Esophagus squamous epithelium (tissue), 5 donors: ENCODE measurements at places on chromosomes 11 and 22.

- DNase-seq, result no peak
Measured at GRCh38 chr22:47995718-47996117, 1233.3 kb downstream of the TBC1D22A start.

GRCh38 chr11:16292167-16292859 is 64.0 kb downstream of the SOX6 start:
- DNase-seq, result no peak

DNA sequence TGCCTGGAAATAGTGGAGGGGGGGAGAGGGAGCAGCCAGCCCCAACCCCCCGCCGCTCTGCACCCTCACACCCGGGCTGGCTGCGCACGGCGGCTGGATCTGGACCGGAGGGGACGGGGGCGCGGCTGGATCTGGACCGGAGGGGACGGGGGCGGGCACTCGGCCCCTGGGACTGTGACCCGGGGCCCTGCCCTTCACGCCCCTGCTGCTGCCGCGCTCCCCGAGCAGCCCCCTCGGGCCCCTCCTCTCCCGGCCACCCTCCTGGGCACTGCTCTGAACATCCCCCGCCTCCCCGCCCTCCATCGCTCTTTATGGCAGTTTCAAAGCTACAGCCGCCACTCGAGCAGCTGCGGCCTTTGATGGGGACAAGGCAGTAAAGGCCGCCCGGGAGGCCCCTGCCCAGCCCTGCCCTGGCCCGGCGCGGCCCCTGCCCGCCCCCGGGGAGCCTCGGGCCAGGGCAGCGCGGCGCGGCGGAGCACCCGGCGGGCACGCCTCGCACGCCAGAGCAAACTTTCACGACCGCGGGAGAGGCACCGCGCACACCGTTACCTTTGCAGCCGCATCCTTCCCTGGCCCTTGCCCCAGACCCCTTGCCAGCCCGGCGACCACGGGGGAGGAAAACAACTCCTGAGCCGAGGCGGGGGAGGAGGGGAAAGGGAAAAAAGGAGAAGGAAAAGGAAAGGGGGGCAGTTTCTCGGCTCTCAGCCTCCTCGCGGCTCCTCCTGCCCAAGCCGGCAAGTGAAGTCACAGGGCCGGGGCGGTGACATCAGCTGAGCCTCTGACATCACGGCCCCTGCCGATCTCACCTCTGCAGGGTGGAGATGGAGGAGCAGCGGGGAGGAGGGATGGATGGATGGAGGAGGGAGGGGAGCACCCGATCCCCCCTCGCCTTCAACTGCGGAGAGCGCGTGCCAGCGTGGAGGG is 13.1 kb upstream of the TCF20 start:
- DNase-seq, result no peak

- no peak for DNase-seq
Measured at GRCh38 chr22:50306753-50307749, at the start of gene PLXNB2. Gene PLXNB2 (minus strand): TSS chr22:50307646. CDS start chr22:50290584, 17,062 bp downstream.
